ENCODE measurements at places on chromosomes 2 and 18.

DNA sequence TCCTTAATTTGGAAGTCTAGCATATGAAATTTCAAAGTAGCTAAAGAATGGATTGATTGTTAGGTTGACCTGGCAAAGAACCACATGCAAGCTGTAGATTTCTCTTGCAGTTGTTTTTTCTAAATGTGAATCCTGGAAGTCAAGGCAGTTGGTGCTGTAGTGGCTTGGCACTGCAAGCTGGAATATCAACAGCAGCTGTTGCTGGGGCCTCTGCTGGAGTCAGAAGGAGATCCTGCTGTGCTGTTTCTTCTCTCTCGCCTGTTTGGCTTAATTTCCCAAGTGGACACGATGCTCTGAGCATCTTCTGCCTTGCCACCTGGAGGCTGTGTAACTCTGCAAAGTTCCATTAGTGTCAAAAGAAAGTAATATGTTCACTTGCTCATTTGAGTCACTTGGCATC, 12.6 kb downstream of the PIK3C3 start:
- no peak for DNase-seq

- no peak for DNase-seq
Observed at GRCh38 chr2:197460649-197461048, 7.3 kb downstream of the COQ10B start.

GRCh38 chr18:75322206-75322605, 105.3 kb downstream of the SMIM21 start:
- no peak for DNase-seq

GRCh38 chr2:3628800-3629199, 29.2 kb upstream of the ALLC start:
- DNase-seq, result no peak

GRCh38 chr2:71281950-71282349, 49.6 kb upstream of the ZNF638 start:
- no peak for DNase-seq

GRCh38 chr2:51237626-51238271, 205.8 kb upstream of the NRXN1 start:
- DNase-seq, result no peak

GRCh38 chr2:195647302-195647701, 9.7 kb upstream of the SLC39A10 start:
- DNase-seq, result no peak

GRCh38 chr2:150339282-150339681, 148.2 kb downstream of the RND3 start:
- no peak for DNase-seq

DNA sequence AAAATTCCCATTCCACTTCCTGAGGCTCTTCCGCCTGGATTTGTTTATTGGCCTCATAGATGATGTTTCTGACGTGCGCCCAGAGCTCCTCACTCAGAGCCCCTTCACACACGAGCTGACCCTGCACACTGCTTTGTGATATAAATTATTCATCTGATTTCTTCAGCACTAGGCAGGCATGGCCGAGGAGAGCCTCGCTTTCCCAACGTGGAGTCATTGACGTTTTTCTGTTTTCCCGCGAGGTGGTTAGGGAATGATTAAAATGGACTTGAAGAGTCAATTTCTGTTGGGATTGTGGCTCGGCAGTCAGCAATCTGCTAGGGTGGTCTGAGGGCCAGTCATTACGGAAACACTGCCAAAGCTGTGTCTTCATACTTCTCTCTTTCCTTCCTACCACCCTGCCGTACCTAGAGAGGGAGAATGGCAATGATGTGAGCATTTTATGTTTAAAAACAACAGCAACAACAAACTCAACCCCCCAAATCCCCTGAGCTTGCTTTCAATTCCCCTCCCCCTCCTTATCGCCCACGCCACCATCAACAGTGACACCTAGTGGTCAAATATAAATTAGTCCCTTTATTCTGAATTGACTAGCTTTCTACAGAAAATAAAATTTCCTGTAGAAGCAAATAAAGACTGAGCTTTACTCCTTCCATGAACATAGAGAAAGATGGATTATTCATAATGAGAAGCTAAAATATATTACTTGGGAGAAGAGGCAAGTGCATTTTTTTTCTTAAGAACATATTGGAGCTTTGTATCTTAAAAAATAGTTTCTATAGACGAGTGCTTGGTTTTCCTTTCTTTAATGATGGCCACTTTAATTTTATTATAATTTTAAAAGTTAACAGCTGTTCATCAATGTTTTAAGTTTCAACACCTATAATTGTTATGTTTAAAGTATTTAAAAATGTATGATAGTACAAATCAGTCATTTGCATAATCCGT, 285.1 kb downstream of the MTX2 start:
- DNase-seq, result no peak

DNA sequence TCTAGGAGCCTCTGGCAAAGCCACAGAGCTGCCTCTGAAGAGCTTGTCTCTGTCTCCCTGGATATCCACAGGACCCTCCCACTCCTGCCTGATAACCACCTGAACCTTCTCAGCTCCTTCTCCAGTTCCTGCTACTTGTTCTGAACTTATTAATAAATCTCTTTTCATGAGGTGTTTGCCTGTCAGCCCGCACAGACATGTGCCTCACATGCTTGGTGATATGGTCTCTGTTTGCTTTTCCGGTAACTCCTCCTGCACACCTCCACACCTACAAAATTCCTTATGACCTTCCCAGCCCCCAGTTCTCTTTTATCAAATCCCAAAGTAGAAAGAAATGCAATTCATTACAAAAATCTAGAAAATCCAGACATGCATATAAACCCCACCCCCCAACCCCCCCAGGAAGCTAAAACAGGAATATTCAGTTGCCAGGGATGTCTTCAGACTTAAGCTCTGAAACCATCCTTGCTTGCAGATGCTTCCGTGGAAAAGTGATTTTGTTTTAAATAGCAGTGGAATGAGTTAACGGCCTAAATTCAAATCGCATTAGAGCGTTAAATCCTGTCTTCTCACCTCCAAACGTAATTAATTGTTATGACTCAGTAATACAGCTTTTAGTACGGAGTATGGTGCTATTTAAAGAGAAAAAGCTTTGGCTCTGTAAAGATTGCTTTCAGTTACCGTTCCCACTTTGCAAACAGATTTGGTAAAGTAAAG, 2.1 kb upstream of the PID1 start:
- no peak for DNase-seq

DNA sequence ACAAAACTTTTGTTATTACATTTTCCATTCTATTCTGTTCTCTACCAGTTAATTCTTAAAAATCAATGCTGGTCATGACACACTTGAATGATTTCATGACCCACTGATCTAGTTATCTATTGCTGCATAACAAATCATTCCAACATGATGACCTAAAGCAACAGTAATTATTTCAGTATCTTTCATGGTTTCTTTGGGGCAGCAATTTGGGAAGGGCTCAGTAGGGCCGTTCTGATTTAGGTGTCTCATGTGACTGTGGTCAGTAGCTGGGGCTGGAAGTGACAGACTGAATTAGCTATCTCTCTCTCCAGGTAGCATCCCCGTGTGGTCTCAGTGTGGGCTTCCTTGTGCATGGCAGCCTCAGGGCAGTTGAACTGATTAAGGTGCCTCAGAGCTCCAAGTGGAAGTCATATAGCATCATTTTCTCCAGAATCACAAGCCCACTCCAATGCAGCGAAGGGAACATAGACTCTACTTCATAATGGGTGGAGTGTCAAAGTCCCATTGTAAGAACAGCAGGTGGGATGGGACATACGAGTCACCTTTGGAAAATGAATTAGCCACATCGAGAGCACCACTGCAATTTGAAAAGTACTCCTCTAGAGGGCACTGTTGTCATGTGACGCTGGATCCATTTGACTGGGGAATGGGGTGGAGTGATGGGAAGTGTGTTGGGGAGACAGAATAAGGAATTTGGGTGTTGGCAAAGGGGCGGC, 39.1 kb upstream of the FAM136A start:
- no peak for DNase-seq

DNA sequence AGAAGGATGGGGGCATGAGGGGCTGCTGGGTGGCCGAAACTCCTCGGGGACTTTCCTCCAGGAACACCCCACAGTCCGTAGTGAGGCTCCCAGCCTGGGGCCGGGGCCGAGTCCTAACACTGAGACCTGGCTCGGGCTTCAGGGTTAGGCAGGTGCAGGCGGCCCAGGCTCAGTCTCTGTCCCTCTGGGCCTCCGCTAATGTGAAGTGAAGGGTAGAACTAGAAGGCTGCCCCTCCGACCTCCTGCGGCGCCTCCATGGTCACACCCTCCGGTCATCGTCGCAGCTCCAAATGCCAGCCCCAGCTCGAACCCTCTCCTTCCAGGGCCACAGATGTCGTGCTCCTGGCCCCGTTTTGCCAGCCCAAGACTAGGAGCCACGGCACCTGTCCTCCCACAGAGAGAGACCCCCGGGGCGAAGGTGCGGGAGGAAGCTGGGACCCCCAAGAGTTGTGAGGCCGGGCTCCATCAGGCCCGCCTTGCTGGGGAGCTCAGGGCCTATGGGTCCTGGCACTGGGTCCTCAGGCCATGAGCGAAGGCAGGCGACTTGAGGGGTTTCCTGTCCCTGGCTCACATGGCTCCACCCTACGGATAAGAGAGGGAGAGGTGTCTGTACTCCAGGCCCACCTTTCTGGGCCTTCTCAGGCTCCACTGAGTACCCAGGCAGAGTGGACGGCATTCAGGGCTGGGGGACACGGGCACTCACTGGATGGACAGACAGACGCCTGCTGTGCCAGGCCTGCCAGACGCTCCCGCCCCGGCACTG, 797 bp downstream of the ANO7 start:
- DNase-seq, result no peak

GRCh38 chr2:217371781-217372213, 511.9 kb upstream of the TNP1 start:
- DNase-seq, result no peak

GRCh38 chr2:127100251-127101047, 6.5 kb downstream of the BIN1 start:
- no peak for DNase-seq

GRCh38 chr2:73468376-73468775, 82.7 kb downstream of the ALMS1 start:
- DNase-seq, result no peak

DNA sequence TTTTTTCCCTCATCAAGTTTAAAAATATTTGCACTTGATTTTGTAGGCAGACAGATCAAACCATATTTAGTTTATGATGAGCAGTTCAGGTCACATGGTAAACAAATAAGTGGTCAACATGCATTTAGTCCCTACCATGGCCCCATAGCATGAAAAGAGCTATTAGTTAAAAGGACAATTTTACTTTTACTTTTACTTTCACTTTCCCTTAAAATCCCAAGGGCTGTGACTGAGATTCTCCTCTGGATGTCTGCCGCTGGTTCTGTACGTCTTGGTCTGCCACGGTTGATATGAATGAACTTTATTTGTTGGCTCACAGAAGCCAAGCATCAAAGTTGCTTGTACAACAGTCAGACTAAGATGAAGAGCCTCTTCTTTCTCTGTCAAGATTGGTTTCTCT, 626.2 kb upstream of the CDH7 start:
- no peak for DNase-seq

- no peak for DNase-seq
Observed at GRCh38 chr2:223613017-223613950, 11.1 kb upstream of the SCG2 start.

GRCh38 chr2:95356821-95357700, 45.4 kb upstream of the FAHD2A start:
- DNase-seq, result no peak

DNA sequence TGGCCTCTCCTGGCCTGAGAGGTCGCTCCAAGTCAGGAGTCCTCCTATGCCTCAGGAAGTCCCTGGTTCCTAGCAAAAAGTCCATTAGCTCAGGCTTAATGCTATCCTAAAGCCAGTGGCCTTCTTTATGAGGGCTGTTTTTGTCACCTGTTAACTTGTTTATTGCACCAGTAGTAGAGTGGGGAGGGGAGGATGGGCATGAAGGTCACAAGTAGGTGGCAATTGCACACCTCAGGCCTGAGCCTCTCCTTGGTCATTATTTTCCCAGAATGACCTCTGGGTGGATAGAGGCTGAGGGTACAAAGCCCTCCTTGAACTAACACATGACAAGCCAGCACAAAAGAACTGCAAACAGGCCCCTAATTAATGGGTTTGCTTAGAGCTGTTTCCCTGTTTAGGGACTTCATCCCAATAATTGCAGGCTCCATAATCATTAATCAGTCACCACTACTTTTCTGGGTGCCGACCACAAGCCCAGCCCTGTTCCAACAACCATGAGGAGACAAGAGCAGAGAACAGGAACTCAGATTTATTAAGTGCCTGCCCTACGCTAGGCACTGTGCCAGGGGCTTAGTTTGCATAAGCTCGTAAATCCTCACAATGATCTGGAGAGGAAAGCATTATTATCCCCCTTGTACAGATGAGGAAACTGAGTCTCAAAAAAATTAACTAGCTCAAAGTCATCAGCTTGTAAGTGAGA, 123.0 kb upstream of the PKDCC start:
- DNase-seq, result no peak

GRCh38 chr2:121818546-121818945, 63.1 kb downstream of the TSN start:
- no peak for DNase-seq
